ENCODE measurements at places on chromosomes 7 and 10.

DNA sequence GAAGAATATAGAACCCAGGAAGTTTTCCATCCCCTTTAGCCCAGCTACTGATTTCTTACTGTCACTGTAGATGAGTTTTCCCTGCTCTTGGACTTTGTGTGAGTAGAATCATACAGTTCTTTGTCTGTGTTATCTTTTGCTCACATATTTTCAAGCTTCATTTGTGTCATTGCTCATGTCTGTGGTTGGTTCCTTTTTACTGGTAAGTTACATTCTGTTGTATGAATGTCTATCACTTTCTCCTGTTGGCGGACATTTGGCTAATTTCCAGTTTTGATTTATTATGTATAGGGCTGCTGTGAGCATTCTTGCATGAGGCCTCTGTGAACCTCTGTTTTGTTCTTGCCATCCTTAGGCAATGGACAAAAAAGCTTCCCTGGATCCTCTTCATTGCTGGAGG, 5.3 kb downstream of the GLRX3 start:
- DNase-seq = no peak

DNA sequence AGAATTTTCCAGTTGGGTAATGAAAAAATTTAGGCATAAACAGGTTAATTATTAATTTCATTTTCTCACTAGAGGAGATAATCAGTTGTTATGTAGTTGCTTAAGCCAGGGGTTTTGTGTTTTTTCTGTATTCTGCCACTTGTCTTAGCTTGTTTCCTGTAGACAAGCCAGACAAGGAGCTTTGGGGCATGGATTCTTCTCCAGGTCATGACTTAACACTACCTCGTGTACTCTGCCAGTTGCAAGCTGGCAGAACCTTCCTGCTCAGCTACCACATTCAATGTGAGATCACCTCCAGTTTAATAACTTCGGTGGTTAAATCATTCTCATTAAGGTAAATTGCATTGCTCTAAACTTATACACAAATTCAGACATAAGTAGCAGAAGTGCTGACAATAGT, 1.8 kb downstream of the CCM2 start:
- no peak for DNase-seq

DNA sequence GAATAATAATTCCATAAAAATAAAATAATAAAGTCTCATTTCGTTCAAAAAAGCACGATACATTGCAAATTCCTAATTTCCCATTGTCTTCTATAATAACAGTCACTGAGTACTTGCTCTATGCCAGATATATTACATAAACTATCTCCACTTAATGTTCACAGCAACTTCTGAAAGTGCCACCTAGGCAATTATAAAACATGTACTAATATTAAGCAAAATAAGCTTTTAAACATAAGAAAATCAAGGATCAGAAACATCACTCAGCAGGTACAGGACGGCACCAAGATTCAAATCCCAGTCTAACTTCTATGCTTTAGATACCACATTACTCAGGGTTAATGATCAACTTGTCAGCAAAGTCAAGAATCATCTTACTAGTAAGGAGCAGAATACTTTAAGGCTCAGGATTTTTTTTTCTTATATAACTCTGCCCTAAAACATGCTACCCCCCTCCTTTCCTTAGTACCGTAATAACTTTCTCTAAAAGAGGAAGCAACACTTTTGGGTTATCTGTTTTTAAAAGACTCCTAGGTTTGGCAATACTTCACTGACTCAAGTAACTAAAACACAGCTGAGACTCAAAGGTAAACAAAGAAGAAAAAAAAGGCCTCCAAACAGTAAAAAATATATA, 51.3 kb downstream of the USP6NL start:
- no peak for DNase-seq

- no peak for DNase-seq
Measured at GRCh38 chr7:34309116-34309515, 348.9 kb upstream of the NPSR1 start.

GRCh38 chr10:69407621-69408301, 9.0 kb downstream of the TACR2 start:
- no peak for DNase-seq

DNA sequence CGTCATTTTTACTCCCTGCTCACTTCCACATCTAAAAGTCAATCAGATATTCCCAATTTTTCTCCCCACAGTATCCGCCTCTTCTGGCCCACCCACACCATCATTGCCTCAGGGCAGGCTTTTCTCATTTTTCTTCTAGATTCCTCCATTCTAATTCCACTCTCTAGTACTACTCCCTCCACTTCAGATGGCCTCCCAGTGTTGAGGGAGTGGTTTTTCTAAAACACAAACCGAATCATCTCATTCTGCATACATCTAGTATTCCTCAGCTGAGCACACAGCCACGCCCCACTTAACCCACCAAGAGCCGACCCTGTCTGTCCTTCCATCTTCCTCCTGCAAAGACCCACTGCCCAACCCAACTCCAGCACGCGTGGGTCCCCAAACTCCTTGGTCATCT, 314.9 kb upstream of the NPVF start:
- DNase-seq = no peak

GRCh38 chr7:20539201-20539600, 76.3 kb upstream of the ABCB5 start:
- DNase-seq = no peak

GRCh38 chr7:155192961-155193640, 104.6 kb upstream of the INSIG1 start:
- no peak for DNase-seq

- DNase-seq = no peak
Measured at GRCh38 chr7:28723336-28723735, 234.8 kb downstream of the TRIL start.

- DNase-seq = no peak
Measured at GRCh38 chr10:78736926-78737630, 331.7 kb upstream of the ZMIZ1 start.
